ENCODE measurements at places on chromosomes 16 and 17.

DNA sequence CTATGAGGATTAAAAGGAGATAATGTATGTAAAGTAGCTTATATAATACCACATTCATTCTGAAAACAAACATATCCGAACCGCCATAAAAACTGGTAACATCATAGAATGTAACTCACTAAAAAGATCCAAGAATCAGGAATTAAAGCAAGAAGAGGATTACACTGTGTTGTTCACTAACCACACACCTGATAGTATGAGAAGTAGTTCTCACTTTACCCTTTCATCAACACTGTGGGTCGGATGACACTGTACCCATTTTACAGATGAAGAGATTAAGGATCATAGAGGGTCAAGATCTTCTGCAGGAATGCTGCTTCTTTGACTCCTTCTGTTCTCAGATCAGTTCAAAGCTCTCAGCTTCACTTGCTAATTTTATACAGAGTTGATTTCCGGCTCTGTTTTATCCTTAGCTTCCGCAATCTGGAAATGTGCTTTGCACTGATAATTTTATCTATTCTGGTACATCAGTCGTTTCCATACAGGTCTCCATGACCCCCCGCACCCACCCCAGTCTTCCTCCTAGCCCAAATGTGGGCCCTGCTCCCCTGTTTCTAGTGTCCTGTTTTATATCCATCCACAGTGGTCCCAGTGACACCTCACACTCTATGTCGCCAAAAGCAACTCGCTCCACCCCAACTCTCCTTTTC, 288.6 kb upstream of the CCL2 start:
- no peak for DNase-seq

GRCh38 chr17:63120406-63120805, 154.4 kb downstream of the TANC2 start:
- DNase-seq = no peak

- DNase-seq = no peak
These were observed 16.9 kb upstream of the ABCC12 start for GRCh38 chr16:48172682-48173081.

DNA sequence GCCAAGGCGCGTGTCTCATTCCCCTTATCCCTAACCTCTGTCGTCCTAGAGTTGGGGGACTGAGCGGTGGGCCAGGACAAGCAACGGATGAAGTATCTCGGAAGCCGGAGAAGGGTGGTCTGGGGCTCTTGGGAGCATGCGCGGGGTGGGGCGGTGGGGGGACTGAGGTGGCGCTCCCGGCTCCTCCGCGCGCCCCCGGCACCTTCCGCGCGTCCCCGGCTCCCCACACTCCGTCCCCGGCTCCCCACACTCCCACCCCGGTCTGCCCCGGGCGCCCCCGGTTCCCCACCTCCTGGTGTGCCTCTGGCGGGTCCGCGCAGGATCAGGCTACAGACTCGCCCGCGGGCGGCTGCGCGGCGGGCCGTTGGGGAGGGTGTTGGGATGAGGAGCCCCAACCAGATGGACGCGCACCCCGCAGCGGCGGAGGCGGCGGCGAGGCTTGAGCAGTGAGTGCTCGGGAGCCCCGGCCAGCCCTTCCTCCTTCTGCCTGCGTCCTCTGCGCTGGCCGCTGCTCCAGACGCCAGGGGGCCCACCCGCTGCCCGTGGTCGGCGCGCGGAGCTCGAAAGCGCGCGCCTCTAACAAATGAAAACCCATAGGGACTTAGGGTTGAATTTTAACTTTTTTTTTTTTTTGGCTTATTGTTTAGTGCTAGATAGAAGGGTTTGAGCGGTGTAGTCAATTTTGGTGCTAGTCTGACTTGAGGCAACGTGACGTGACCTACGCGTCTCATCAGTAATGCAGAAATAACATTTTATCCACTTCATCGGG, 5.6 kb upstream of the CRYM start:
- DNase-seq = peak; percentile 64

- DNase-seq = no peak
These were observed 85.2 kb upstream of the NKD1 start for GRCh38 chr16:50462793-50463507.

Measured in AG08396 (cell line).